ENCODE measurements at places on chromosomes 16 and 17. TPM values are rescaled to one million over a fixed set of nuclear protein-coding genes. Genes with fewer than 3 reads are reported as not detected.
A peak's percentile ranks its signal among the peaks of the same experiment; 100 is the strongest.

GRCh38 chr17:2124391-2124790 is 69.5 kb downstream of the HIC1 start:
- DNase-seq, result no peak

GRCh38 chr17:43907998-43908721 is 824 bp upstream of the MPP2 start:
- peak; percentile 80 for DNase-seq

DNA sequence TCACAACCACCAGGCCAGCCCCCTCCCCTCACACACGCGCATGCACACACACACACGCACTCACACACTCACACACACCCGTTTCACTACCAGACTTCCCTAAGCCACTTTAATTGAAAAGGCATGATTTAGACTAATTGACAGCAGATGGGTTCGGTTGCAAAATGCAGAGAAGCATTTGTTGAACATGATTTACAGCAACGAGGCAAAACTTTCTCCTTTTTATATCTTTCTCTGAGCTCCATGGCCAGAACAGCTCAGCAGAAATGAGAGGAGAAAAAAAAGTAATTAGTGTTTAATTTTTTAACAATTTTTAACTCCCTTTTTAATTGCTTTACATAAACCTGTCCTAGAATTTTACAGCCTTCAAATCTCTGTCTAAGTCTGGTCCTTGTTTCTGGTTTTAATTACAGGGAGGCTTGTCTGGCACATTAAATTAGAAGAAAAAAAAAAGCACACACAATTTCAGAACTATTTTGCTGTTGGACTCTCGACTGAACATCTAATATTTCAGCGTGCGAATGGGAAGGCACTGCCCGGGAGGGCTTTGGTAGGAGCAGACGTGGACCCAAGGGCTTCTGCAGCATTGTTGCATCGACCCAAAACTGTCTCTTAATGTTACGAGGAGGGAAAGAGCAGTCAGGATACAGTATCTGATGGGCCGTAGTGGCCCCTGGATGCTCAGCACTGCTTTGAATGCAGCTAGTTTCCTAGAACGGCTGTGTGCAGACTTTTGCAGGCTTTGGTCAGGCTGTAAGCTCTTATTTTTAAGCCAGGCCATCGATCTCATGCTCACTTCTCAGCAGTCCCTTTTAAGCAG is 255.9 kb downstream of the SOX9 start:
- DNase-seq, result no peak

DNA sequence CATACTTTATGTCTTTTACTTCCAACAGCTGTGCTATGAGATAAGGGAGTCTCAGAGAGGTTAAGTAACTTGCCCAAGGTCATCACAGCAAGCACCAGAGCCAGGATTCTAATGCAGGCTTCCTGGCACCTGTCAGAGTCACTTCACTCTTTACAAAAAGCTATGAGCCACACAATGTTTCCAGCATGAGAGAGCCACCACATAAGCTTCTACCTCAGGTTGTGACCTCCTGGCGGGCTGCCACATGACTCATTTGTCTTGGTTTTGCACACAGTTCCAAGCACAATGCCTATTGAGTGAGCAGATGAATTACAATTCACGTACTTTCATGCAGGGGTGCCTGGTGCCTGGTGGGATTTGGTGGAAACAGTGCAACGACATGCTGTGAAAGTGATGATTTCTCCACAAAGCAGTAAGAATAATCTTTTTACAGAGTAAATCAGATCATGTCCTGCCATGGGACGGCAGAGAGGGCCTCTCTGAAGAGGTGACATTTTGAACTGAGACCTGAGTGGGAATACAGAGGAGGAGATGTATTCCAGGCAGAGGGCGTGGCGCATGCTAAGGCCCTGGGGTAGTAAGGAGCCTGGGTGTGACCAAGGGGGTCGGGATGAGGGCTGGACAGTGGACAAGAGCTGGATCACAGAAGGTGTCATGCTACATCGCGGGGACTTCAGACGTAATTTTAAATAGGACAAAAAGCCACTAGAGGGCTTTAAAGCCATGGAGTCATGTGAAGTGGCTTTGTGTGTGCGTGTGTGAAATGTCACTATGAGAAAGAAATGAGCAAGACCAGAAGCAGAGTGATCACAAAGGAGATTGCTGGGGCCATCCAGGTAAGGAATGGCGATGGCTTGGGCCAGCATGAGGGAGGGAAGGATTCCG is 53.4 kb downstream of the CACNG3 start:
- DNase-seq, result no peak

DNA sequence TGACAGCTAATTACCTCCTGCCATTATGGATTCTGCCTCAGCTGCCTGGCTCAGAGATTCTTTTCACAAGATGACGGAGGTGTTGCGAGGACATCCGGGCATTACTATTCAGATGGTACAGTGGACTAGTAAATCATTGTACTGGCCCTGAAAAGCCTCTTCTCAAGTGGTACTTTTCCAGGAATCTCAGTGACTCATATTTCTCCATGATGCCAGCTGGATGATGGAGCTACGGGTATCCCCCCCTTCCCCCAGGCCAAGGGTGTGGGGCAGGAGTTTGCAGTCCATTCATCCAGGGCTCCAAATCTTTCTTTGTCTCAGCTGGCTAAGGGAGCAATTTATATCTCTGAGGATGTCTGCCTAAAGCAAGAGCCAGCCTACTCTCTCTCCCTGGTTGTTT is 107.7 kb upstream of the GPR139 start:
- no peak for DNase-seq

- no peak for DNase-seq
These were observed 1.8 kb downstream of the TUBB3 start for GRCh38 chr16:89924925-89925307.

- peak; percentile 5 for DNase-seq
These were observed 65.8 kb upstream of the GNG13 start for GRCh38 chr16:866252-866896.

- peak; percentile 6 for DNase-seq
These were observed 430 bp downstream of the C16orf89 start for GRCh38 chr16:5065326-5065725.

The AIPL1 gene
- not detected for total RNA-seq

DNA sequence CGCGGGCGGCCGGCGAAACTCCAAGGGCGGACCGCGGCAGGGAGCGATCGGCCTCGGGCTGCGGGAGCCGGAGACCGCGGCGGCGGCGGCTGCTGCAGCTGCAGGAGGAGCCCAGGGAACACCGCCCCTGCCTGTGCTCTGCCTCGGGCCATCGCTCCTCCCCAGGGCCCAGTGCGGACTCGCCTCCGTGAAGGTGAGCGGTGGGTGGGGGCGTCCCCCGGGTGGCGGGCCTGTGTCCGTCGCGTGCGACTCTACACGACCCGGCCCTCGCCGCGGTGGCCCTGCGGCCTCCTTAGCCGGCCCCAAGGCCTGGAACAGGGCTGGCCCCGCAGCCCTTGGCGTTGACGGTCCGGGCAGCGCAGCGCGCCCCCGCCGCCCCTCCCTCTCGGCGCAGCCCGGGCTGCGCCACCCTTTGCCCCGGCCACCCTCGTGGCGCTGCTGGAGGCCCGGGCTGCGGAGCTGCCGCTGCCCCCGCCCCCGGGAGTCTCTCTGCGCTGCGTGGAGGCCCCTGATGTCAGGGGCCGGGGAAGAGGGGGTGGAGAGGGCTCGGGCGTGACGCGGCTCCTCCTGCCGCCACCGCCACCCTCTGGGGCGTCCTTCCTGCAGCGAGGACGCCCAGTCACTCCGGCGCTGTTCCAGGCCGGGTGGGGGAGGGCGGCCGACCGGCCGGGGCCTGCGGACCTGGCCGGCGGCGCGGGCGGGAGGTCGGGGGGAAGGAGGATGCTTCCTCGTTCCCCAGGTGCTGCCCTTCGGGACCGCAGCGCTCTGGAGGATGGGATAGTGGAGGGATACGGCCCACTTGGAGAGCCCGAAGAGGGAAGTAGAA is 485 bp downstream of the DYNLL2 start:
- DNase-seq, result peak; percentile 81

DNA sequence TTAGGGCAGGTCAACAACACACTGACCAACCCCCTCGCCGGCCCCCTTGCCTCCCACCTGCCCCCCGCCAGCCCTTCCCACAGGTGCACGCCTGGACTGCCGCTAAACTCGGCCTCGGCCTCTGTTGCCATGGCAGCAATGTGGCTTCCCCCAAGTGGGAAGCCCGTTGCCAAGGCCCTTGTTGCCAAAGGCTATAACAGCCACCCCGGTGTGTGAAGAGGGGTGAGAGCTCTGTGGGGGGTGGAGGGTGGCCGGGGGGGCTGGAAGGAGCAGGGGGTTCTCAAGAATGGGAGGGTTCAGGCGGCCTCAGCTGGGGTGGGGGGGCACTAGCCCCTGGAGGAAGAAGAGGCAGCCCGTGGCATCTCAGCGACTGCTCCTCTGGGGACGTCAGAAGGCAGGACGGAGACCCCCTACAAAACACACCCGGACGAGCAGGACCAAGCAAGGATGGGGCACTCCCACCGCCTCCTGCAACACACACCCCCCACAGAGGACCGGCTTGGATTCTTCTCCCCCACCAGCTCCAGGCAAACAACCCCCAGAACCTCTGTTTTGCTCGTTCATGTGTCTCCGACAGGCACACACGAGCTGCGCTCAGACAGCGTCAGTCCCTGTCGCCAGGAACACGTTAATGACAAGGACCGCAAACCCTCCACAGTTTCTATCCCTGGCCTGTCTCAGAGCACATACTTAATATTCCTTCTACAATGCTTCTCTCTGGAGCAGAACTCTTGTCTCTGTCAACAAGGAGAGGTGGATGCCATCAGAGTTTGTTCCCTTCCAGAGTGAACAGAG is 55.7 kb downstream of the ABR start:
- no peak for DNase-seq

GRCh38 chr17:5286846-5287245 is 4.8 kb downstream of the RABEP1 start:
- DNase-seq, result no peak

The CNGB1 gene
- not detected for total RNA-seq

- no peak for DNase-seq
These were observed 309.0 kb upstream of the PMFBP1 start for GRCh38 chr16:72480911-72481310.

DNA sequence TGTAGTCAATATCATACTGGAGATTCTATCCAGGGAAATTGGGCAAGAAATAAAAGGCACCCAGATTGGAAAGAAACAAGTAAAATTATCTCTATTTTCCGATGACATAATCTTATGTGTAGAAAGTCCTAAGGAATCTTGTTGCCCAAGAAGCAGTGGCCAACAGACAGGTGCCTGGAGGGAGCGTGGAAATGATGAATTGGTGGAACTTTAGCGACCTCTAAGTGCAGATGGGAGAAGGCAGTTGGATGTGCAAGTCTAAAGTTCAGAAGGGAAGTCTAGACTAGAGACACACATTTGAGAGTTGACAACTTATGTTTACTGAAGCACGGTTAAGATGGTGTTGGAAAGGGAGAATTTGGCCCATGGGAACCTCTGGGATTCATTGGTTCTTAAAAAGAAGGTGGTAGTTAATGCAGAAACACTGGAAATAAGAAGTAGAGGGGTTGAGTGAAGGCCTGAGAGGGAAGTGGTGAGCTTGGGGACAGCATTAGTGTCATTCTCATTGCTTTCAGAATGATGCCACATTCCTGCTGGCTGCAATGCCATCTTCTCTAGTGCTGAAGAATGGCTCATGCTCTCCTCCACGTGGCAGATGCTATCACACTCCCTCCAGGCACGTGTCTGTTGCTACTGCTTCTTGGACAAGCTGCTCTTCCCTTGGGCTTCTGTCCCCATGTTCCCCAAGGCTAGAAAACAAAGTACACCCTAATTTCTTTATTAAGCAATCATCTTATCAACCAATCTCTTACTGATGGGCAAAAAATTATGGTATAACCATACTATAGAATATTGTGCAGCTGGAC is 24.0 kb downstream of the TAT start:
- DNase-seq, result no peak

DNA sequence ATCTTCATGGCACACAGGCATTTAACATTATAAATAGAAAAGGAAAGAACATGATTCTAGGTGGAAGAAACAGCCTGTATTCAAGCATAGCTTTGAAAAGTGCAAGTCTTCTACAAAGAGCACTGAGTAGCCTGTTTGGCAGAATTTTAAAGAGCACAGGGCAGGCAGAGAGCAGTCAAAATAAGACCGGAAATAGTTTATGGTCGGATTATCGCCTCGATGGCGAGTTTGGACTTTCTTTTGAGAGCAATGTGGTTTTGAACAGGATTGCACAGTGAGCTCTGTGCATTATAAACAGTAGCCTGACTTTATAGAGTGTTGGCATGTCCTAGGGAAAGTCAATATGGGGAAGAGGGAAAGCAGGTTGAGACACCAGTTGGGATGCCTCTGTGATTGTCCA is 6.2 kb upstream of the TMEM100 start:
- no peak for DNase-seq

The CDH13 gene
- 173 TPM for total RNA-seq

- no peak for DNase-seq
These were observed 182.1 kb downstream of the RPTOR start for GRCh38 chr17:80726558-80727408.

The USP7 gene
- total RNA-seq, result 61.6 TPM

- no peak for DNase-seq
These were observed 10.7 kb upstream of the ZNF423 start for GRCh38 chr16:49866595-49867071.

GRCh38 chr16:72189865-72190371 is 18.0 kb upstream of the PMFBP1 start:
- no peak for DNase-seq

DNA sequence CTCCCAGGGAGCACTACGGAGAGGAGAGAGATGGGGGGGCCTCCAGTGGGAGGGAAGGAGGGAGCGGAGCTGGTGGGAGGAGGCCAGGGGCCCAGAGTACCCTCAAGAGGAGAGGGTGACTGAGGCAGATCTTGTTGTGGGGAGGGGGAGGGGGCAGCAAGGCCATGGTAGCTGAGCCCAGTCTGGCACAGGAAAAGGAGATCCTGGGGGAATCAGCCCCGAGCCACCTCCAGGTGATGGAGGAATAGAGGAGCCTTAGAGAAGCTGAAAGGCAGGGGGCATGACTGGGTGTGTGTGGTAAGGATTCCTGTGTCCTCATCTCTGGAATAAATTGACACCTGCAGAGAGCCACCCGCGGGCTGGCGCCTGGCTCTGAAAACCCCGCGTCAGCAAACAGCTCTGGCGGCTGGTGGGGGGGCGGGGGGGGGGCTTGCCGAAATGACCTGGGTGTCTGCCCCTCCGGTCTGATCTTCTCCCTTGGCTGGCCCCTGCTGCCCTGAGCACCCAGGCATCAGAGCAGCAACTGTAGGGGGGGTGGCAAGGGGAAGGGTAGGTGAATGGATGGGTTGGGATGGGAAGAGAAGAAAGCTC is 1.3 kb upstream of the NLGN2 start:
- DNase-seq, result no peak

The THOC6 gene
- total RNA-seq, result 12.9 TPM

DNA sequence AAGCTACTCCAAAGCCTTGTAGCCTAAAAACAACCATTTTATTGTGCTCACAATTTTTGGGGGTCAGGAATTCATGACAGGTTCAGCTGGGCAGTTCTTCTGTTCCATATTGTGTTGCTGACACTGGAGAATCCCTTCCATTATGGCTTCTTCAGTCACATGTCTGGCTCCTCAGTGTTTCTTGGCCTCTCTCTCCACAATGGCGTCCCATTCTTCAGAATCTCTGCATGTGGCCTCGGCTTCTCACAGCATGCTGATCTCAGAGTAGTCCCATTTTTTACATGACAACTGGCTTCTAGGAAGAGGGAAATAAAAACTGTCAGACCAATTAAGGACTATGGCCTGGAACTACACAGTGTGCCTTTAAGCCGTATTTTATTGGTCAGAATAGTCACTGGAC is 49.7 kb downstream of the NF1 start:
- DNase-seq, result no peak

GRCh38 chr16:28933171-28933570 is 1.4 kb downstream of the CD19 start:
- DNase-seq, result no peak

- no peak for DNase-seq
These were observed 86.7 kb upstream of the XYLT1 start for GRCh38 chr16:17557480-17557879.

GRCh38 chr17:278055-278675 is 74.4 kb downstream of the RPH3AL start:
- no peak for DNase-seq
